ENCODE measurements at places on chromosomes 7 and 10.

GRCh38 chr7:41661596-41661995 lies 41.3 kb downstream of the INHBA start:
- DNase-seq, result no peak

DNA sequence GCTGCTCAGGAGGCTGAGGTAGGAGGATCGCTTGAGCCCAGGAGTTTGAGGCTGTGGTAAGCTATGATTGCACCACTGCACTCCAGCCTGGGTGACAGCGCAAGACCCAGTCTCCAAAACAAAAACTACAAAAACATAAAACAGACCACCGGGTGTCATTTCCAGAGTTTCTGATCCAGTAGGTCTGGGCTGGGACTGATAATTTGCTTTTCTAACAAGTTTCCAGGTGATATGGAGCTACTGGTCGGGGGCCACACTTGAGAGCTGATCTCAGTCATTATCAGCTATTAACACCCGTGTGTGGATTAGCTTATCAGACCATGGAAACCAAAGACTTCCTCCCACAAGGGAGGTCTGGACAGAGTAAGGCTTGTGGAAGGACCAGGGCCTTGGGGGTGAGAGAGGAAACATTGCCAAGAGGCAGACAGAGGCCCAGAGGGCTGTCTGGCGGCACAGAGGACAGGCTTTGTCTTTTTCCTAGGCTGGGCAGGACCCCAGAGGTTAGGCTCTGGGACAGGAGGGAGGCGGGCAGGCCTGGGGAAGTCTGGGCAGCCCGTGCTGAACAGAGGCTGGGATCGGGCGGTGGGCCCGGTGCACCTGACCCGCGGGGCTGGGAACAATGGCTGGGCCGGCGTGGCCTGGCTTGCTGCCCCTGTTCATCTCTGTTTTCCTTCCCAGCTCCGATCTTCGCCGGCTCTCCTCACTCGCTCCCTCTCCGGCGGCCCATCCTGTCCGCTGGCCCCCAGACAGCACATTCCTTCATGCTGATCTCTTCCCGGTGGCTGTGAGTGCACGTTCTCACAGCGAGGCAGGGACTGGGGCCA lies 25.2 kb downstream of the TMEM270 start:
- DNase-seq, result no peak

DNA sequence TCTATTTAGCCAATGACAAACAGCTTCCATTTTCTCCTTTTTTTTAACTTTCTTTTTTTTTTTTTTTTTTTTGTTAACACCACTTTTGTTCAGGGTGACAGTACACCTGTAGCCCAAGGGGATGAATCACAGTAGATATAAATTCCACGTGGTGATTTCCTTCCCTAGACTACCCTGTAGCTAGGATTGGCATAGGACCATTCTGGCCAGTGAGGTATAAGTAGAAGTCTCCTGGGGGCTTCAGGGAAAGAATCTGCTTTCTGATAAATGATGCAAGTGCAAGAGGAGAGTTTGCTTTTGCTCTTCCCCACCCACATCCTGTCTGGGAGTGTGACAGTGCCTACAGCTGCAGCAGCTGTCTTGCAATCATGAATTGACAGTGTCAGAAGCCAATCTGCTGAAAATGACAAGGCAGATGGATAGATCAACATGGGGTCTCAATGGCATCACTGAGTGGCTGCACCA lies 63.2 kb upstream of the TOMM7 start:
- DNase-seq, result no peak

DNA sequence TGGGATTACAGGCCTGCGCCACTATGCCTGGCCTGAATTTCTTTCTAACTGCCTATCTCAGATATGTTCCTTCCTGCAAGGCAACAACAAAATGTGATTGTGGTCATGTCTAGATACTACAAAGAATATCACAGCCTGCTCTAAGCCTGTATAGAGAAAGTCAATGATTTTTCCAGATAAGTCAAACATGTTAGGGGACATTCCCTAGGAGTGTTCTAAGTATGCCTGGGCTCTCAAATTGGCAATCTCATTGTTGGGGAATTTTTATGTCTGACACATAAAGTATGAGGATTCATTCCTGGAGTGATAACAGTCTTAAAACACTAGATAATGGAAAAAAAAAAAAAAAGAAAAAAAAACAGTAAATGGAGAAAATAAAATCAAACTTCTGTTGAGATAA lies 406.1 kb downstream of the GATA3 start:
- DNase-seq, result no peak

GRCh38 chr7:89887489-89887888 lies 266.8 kb upstream of the STEAP1 start:
- peak; percentile 29 for DNase-seq

- no peak for DNase-seq
These were observed 50.3 kb upstream of the CHST15 start for GRCh38 chr10:124143721-124144120.

GRCh38 chr10:100362570-100363496 lies 15.8 kb downstream of the SCD start:
- no peak for DNase-seq

DNA sequence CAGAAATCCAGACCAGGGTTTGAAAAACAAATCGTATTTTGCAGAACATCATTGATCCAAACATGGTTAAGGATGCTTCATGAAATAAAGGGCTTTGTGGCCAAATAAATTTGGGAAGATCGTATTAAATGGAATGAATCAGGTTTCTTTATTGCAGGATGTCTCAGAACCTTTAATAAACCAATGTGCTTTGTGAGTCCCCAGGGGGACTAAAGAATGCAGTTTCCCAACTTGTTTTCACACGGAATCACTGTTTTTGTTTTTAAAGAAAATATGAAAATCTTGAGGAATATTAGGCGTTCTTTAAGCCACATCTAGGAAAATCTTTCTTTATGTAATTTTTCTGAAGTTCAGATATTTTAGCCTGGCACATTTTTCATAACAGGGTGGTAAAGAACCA lies 16.8 kb upstream of the CCDC172 start:
- no peak for DNase-seq

DNA sequence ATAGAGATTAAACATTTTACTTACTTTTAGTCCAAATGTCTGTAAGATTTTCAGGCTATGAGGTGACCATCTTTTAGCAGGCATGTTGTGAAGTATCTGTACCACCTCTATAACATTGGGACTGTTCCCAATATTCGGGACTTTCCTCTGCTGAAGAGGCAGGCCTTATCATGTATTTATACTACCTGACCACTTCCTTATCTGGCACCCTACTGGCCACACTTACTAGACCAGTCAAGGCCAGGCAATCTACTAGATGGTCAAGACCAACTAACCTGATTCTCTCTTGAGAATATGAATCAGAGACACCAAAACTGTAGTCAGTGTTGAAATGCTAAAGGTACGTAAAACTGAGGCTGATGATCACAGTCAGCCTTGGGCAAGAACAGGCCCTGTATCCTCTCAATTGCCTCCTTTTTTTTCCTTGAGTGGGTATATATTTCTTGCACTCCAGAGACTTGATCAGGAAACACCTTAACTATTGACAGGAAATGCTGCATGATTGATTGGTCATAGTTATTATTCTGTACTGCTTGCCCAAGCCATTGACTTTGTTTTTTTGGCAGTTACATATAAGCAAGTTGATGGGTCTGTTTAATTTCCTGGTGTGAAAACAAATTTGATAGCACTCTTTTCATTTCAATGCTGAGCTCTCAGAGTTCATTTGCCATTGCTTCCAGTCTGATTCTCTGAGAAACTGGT lies 5.2 kb upstream of the PRKAR2B start:
- no peak for DNase-seq
